RPMI7951 (cell line): ENCODE measurements at places on chromosomes 16 and 17.

GRCh38 chr17:38345743-38346142, 2.0 kb upstream of the GPR179 start:
- DNase-seq: no peak

DNA sequence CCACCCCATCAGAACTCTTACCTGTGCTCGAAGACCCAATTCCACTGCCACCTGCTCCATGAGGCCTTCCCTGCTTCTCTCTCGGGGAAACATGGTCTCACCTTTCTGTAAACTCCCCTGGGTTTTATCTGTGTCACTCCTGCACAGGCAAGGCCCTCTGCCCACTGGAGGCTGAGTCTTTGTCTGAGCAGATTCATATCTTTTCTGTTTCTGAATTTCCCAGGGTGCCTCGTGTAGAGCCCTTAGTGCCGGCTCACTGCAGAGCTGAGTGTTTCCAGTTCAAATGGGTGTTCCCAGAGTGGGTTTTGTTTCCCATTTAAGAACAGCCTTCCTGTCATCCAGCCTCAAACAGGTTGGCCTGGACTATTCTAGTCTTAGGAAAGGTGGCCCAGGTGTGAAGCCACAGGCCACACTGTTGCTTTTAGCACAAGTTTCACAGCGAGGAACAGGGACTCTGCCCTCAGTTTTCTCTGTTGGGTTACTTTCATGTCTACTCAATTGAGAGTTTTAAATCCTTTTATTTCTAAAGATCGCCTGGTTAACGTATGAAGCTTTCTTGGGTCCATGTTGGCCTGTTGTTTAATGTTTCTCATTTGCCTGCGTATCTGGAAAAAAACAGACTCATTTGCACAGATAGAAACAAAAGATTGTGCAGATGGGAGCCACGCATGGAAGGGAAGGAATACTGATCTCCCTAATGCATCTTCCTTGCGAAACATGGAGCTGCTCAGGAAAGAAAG, 228.7 kb downstream of the MSI2 start:
- no peak for DNase-seq

DNA sequence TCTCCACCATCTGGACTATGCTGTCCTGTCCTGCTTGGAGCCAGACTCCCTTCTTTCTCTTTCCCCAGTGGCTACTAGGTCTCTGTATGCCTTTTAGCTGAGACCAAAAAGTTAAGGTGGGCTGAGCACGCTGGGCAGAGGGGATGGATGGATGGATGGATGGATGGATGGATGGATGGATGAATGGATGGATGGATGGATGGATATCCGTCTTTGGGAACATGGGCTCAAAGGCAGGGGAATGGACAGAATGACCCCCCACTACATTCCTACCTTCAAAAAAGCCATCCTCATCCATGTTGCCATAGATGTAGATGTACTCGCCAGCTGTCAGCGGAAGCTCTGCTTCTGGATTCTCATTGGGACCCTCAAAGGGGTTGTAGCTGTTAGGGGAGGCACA, 12.8 kb downstream of the TSPOAP1 start:
- DNase-seq: no peak

GRCh38 chr16:58461056-58461455, 38.9 kb upstream of the NDRG4 start:
- DNase-seq: no peak

- DNase-seq: peak; percentile 71
Observed at GRCh38 chr17:63405741-63406261, 40.3 kb downstream of the CYB561 start.

- peak; percentile 51 for DNase-seq
Observed at GRCh38 chr17:40550608-40551007, 14.7 kb downstream of the CCR7 start.

DNA sequence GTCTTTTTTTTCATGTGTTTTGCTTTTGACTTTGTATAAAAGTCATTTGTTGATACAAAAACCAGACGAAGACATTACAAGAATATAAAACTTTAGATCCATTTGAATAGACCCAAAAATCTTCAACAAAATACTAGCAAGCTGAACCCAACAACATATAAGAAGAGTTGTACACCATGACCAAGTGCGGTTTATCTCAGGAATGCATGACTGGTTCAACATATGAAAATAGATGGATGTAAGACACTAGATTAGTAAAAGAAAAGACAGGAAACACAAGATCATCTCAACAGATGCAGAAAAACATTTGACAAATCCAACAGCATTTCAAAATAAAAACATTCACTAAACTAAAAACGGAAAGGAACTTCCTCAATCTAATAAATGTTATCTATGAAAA, 69.0 kb downstream of the TBC1D16 start:
- no peak for DNase-seq
